ENCODE measurements at places on chromosomes 12 and 14.

DNA sequence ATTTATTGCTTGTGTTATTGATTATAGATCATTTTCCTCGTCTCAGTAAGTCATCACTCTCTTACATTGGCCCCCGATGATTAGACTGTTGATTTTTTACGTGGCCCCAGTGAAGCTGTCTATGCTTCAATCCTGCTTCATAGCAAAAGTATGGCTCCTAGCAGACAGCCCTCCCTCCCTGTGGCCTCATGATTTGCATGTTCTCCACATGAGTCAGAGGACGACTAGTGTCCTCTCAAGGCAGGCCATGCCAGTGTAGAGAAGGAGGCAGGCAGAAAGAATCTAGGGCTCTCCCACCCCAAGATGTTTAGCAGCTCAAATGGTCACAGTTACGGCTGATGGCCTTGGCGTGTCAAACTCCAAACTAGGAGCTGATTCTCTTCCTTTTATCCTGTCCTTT is 59.6 kb downstream of the FIGNL2 start:
- DNase-seq, result peak; percentile 36

DNA sequence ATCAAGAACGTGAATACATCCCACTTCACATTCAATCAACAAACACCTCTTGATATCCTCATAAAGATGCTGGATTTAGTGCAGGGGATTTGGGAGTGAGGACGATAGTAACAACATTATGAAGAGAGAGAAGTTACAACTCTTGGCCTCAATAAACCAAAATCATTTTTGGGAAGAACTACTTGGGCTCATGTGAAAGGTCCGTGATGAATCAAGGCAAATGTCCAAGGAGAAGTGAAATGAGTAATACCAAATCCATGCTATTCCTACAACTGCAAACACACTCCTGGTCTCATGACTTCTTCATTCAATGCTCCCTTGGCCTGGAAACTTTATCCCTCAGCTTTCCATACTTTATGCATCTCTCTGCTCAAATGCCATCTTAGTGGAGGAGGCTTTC is 162.0 kb upstream of the LMNTD1 start:
- no peak for DNase-seq

DNA sequence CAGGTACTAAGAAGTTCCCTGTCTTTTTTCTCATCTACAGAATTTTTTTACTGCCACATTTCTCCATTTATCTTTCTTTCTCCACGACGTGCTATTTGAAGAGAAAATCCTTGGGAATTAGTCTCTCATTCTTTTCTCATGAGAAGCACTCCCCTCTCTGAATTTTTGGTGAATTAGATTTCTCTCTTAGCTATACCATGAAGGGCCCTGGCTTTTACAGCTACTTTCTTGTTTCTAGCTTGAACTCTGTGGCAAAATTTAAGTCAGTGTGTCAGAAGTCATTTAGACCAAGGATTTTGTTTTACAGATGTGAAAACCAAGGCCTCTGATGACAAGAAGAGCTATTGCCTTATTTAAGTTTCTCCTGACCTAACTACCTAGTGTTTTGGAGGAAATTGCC is 213.1 kb downstream of the AEBP2 start:
- DNase-seq, result no peak

- DNase-seq, result no peak
Measured at GRCh38 chr12:105289114-105289904, 41.2 kb upstream of the C12orf75 start.

DNA sequence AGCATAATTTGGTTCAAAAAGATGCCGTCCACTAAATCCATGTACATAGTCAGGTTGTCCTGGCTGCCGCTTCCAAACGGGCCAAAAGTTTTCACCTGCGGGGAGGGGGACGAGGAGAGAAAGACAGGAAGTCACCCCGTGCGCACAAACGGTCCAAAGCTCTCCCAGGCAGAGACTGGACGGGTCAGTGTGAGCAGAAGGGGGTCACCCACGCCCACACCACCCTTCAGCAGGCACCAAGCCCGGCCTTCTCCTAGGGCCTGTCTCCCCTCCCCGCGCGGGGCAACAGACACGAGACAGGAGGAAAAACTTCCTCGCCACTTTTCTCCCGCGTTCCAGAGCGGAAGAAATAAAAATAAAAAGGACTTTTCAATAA is 888 bp downstream of the CCDC88C start:
- no peak for DNase-seq

DNA sequence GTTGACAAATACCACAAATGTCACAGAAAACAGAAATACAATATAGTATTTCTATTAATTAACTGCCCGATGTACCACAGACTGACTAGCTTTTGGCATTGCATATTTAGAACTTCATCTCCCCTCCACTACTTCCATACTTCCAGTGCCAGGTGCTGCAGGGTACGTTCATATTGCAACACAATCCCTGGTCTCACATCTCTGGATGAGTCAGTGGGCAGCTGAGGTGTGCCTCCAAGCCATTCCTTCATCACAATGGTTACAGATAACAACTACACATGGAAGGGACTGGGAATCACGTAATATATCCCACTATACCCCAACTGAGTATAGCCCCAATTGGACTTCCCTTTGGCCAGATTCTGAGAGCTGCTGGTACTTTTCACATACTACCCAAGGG is 31.1 kb downstream of the CCDC198 start:
- DNase-seq, result no peak

DNA sequence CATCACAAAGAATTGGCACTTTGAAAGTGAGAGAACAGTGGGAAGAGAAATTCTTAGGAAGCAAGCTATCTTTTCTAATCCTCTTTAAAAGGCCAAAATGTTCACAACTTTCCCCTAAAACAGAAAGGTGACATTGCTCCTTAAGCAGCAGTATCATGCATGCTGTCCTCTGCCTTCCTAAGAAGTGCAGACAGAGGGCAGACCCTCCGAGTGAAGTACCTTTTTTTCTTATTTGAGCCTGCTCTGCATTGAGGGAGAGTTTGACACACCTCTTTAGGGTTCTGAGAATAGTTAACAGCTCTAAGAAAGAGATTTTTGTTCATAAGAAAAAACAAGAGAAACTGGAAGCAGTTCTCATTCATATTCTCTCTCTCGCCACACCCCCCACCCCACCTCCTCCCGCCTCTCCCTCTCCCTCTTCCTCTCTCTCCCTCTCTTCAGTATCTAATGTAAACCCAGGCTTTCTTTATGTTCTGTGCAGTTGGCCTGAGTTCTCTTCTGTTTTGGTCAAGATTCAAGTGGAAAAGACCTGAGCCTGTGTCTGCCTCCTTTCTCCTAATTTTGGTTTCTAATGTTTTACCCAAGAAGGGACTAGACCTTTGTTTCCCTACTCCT is 709.1 kb downstream of the DIO2 start:
- DNase-seq, result no peak

GRCh38 chr14:29927376-29928116 is at the start of gene PRKD1:
Gene PRKD1 (minus strand): TSS chr14:29927847.
- no peak for DNase-seq

GRCh38 chr14:24113801-24114531 is 611 bp upstream of the DCAF11 start:
- peak; percentile 82 for DNase-seq
